Iris pigment epithelial cell (primary cell): ENCODE measurements at places on chromosomes 7 and 10.

DNA sequence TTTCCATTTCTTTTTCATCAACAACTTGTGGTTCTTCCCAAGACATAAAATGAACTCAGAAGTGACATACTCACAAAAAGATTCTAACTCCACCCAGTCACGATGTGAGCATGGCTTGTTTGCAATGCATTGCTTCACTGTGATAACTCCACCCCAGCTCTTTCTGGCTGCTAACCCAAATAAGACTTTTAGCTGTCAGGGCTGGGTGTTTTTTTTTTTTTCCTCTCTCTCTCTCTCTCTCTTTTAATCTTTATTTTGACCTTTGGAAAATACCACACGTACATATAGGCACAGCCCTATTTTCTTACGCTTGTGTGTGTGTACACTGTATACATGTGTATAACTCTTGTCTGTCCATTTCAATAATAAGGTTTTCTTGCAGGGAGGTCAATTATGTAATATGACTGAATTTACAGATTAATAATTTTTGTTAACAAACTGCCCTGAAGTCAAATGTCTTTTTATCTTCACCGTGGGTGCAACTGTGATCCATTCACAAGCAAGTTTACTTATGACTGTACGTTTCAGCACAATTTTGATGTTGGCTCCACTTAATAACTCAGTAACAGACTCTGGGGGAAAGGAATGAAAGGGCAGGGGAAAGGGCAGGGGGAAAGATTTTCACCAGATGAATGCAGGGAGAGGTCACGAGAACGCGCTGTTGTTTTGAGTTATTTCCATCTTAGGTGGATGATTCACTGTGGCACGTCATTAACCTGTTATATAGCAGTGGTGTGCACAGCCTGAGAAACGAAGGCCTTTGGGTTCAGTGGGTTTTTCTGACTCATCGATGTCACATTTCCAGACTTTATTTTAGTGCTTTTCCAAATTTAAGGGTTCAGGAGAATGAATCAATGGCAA lies 49.1 kb downstream of the APBB1IP start:
- DNase-seq, result peak; percentile 80

GRCh38 chr7:36040679-36041078 lies 112.4 kb upstream of the EEPD1 start:
- peak; percentile 64 for DNase-seq

- DNase-seq, result no peak
Observed at GRCh38 chr7:151246851-151247580, 1.5 kb downstream of the SMARCD3 start.

GRCh38 chr7:56007891-56008290 lies 43.4 kb downstream of the PSPH start:
- no peak for DNase-seq

- peak; percentile 84 for DNase-seq
Observed at GRCh38 chr10:50585921-50586739, 37.6 kb downstream of the SGMS1 start.

DNA sequence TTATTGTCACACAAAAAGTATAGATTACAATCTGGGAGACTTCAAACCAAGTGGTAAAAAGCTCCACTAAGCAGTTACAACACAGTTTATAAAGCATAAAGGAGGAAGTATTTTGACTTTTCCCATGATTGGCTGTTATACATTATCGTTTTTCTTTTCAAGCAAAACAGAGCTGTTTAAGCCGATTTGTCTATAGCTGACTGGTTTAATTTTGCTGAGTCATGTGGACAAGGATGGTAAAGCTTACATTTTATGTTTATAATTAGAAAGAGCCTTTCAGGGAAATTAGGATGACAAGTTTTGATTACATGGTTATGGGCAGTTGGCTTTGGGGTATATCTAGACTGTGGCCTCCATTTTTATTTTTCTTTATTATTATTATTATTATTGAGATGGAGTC lies 152.5 kb upstream of the STK17A start:
- peak; percentile 14 for DNase-seq

- DNase-seq, result peak; percentile 71
Observed at GRCh38 chr7:41110186-41110585, 592.7 kb downstream of the INHBA start.

DNA sequence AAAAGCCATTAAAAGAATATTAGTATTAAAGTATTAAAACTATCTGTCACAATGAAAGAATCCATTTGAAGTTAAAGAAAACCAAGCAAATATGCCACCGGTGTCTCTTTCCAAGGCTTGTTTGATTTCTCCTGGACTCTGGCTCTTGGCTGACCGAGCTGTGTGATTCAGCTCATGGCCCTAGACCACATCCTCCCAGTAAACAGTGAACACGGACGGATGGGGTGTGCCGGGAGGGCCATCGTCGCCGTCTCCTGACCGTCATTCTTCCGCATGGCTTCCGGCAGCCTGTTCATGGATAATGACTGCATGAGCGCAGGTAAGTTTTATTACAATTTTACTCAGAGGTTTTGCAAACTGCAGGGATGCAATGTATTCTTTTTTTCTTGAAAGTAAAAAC lies 218.5 kb downstream of the DNAJB6 start:
- DNase-seq, result peak; percentile 13
